ENCODE measurements at places on chromosomes 5 and 9.

DNA sequence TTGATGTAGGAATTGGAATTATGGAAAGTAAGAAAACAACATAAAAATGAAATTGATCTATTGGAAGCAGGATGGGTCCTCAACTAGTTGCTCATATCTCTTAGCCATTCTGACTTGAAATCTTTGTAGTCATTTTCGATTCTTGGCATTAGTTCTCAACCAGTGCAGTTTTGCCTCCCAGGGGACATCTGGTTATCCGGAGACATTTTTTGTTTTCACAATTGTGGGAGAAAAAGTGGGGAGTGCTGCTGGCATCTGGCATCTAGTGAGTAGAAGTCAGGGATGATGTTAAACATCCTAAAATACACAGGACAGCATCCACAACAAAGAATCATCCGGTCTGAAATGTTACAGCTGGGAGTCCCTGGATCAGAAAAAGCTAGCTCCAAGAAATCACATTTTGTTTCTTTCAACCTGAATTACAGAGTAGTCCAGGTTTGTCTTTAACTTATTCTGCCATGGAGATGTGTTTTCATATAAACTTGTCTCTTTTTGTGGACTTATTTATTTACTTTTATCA, 74.9 kb downstream of the FBXL7 start:
- DNase-seq = no peak

DNA sequence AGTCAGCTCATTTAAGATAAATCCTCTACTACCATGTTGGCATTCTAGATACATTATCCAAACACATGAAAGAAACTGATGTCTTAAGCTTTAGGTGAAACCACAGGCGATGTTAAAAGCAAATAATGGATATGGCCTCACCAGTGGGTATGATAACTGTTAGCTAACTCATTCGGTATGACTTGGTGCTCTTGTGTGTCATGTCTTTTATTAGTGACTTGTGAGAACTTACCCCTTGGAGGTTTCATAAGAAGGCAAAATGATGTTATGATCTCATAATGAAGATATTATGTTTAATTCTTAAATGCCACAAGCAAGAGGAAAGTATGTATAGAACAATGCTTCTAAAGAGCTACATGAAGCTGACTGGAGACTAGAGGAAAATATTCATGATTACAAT, 1227.0 kb downstream of the EFNA5 start:
- DNase-seq = no peak

GRCh38 chr5:162654661-162655405, 587.3 kb downstream of the GABRG2 start:
- DNase-seq = no peak

GRCh38 chr9:5586391-5586802, 42.5 kb upstream of the RIC1 start:
- no peak for DNase-seq

GRCh38 chr9:36017278-36017677, 19.4 kb upstream of the RECK start:
- DNase-seq = no peak

DNA sequence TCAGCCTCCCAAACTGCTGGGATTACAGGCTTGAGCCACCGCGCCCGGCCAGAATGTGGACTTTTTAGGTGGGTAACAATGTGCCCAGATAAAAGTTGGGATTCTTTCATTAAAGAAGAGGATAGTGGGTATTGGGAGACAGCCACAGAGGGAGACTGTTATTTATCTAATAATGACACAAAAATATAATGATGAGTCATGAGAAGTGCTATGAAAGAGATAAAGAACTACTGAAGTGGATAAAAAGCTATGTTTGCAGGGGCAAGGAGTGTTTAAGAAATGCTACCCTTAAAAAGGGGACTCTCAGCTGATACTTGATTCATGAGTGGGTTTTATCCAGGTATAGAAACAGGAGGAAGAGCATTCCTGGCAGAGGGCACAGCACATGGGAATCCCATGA, 143.6 kb upstream of the ERCC6L2 start:
- no peak for DNase-seq

DNA sequence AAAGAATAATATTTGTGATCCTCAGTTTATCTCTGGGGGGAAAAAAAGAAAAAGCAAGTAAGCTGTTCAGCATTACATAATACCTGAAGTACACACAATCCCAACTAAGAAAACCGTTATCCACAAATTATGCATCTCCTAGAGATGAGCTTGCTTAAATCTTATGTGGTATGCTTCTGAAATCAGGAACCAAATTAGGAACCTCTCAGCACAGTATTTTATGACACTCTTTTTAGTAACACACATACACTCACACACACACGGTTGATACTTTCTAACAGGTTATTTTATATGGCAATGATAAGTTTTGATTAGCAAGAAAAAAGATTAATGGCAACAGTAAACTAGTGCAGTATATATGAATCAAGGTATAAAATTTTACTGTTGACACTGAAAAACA, 1.2 kb upstream of the ZNF510 start:
- DNase-seq = no peak

DNA sequence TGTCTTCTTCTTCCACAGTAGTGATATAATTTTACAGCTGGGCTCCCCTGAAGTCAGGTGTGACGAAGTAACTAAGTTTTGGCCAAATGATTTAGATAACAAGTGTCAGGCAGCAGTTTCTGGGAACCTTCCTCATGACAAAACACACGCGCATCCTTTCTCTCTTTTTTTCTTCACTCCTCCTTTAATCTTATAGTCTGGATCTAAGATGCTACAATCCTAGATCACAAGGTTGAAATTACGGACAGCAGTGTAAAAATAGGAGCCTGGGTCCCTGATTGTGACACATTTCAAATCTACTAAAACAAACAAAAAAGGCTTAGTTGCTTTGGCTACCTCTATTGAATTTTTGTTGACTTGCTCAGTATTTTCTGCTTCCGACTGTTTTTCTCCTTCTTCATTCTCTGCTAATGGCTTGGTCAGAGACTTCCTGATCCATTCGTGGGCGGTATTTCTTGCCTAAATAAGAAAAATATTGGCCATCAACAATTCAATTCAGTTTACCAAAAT, 36.1 kb downstream of the FAM114A2 start:
- DNase-seq = no peak

DNA sequence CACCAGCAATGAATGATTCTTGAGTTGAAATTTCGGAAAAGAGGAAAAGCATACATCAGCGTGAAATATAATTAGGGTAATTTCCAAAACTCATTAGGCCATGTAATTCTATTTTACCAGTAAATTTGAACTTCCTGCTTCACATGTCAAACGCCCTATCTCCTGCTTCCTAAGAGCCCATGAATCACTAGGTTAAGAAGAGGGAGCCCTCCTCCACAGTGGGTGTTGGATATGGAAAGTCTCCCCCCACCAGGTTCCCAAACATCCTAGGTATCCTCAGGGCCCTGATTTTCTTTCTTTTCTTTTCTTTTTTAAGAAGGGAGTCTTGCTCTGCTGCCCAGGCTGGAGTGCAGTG, 115.2 kb downstream of the SUSD1 start:
- no peak for DNase-seq

DNA sequence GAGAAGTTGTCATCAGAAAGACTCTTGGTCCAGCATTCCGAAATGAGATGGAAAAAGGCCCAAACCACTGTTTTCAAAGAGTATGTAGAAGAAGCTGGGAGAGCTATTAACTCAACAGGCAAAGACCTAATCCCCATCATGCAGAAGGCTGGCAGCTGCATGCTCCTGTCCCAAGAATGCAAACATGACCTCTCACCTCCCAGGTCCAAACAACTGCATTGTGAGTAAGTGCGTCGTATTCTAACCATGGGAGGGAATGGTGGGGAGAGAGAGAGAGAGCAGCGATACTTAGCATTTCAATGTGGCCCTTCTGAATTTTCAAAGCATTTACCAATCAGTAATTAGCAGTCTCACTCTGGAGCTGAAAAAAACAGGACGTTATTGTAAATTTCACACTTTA, 27.6 kb downstream of the TRPC7 start:
- no peak for DNase-seq

DNA sequence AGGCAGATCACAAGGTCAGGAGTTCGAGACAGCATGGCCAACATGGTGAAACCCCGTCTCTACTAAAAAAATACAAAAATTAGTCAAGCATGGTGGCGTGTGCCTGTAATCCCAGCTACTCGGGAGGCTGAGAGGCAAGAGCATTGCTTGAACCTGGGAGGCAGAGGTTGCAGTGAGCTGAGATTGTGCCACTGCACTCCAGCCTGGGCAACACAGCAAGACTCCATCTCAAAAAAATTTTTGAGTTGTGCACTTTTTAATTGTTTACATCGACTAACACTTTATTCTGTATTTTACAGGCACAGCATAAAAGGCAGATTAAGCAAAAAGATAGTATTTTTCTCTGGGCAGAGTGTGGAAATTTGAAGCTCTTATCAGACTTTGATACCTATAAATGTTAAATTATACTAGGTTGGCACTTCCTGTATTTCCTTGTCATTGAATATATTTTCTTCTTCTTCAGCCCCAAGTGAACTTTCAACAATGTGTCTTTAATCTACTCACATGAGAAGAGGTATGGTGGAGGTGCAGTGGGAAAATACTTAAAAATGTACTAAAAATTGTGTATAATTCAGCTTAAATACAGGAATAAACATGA, 180.6 kb upstream of the ELL2 start:
- no peak for DNase-seq

- DNase-seq = no peak
Observed at GRCh38 chr9:100673249-100673648, 95.4 kb downstream of the CAVIN4 start.

GRCh38 chr5:143472576-143472975, 69.1 kb upstream of the NR3C1 start:
- no peak for DNase-seq

GRCh38 chr9:129900263-129901027, 65.2 kb downstream of the USP20 start:
- DNase-seq = no peak

GRCh38 chr5:133569347-133569746, 43.0 kb downstream of the FSTL4 start:
- no peak for DNase-seq

DNA sequence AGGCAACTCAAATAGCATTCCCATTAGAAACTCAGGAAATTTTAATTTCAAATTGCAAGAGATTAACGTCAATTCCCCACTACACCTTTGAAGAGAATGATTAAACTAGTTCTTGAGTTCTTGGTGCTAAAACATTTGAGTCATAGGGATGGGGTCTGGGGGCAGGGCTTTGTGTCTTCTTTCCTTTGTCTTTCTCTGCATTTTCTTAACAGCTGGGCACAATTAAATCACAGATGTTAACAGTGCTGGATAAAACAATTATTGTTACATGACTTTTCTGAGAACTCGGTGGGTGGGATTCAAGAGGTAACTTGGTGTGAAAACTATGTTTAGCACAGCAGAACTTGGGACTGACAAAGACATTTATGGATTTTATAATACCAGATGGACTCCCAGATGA, 351.9 kb upstream of the TNC start:
- DNase-seq = no peak

- DNase-seq = no peak
Observed at GRCh38 chr9:124794902-124795491, 18.1 kb downstream of the OLFML2A start.

- no peak for DNase-seq
Observed at GRCh38 chr9:34777666-34778065, 67.7 kb upstream of the CCL21 start.

- DNase-seq = no peak
Observed at GRCh38 chr5:6436715-6437331, 11.8 kb upstream of the UBE2QL1 start.

DNA sequence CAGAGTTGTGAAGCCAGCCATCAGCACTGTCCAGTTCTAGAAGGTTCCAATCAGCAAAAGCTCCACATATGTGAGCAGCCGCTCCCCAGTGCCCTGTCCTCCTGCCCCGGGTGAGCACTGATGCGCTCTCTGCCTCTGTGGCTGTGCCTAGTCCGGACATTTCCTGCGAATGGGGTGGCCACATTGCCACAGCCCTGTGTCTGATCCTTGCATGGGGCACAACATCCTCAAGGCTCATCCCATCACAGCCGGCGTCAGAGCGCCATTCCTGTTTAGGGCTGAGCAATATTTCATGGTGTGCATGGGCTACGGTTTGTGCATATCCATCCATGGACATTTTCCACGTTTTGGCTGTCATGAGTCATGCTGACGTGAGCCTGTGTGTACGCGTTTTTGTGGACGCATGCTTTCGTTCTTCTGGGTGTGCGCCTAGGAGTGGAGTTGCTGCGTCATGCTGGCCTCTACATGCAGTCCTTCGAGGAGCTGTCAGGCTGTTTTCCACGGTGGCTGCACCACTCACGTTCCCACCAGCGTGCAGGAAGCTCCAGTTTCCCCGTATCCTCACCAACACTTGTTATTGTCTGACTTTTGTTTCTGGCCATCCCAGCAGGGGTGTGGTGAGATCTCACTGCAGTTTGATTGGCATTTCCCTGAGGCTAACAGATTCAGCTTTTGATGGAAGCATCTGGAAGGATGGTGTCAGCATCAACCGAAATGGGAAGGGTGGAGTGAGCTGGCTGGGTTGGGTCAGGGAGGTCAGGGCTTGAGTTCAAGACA, 9.7 kb upstream of the SLC6A18 start:
- no peak for DNase-seq

DNA sequence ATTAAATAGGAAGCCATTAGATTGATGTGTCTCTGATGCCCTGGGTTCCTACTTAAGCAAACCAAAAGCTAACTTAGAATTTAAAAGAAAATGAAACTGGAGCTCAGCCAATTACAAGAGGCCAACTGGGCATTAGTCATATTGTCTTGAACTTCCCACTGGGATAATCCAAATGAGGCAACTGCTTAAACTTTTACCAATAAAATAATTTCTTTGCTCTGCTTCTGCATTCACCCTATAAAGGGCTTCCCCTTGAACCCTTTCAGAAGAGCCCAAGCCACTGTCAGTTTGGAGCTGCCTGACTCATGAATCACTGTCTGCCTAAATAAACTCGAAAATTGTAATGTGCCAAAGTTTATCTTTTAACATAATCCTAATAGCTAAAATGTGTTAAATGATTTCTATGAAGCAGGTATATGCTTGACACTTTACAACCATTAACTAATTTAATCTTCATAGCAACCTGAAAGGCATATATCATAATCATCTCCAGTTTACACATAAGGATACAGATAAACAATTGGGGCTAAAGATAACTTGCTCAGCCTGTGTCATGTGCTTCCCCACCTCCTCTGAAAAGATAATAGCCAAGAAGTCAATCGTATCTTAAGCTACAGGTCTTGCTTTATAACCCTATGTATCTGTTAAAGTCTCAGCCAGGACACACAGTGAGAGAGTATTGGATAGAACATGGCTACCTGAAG, 11.5 kb downstream of the GPR150 start:
- no peak for DNase-seq

DNA sequence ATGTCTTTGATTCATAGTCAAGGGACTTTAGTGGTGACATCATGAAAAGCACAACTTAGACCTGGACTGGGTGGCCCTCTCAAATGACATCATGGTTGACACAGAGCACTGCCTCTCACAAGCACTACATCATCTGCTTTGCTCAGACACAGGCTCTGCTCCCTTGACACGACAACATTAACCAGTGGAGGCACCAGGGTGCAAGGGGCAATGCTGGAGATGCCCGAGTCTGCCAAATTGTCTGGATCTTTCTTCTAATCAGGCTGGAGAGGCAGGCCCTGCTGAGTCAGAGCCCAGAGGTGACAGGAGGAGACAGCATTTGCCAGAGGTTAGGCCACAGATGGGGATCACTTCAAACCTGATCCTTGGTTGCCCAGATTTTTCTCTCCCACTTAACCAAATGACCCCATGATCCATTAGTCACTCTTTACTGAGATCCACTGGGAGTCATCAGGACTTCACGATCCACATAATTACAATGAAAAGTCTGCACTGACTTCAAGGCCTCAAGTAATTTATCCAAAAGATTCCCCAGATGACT, 174.4 kb downstream of the SLIT3 start:
- DNase-seq = no peak

- no peak for DNase-seq
Observed at GRCh38 chr9:128587453-128587852, 35.1 kb downstream of the SPTAN1 start.
